ENCODE measurements at places on chromosomes 11 and 22.

DNA sequence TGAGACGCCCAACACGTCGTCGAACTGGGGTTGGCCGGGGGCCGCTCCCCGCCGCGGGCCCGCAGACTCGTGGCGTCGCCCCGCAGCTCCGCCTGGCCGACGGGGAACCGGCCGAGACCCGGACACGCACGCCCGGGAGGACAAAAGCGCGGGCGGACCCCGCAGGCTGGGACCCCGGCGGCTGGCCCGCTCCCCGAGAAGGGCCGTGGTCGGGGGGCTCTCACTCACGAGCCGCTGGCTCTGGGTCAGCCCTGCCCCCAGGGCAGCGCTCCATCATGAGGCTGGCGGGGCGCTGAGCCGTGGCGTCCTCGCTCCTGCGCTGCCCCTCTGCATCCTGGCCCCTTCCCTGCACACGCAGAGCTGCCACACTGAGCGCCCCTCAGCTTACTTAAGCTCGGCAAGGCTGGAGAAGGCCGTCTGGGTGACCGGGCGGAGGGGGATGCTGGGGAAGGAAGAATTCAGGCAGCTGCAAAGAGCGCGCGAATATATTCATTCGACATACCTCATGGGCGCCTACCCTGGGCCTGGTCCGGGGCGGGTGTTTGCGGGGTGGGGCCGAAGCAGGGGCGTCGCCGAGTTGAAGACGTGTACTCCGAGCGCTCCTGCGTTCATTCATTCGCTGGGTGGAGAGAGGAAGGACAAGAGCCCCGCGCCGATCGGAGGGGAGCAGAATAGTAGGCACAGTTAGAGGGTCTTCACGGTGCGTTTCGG, 579 bp upstream of the CYB5R2 start:
- DNase-seq = no peak

GRCh38 chr22:49203859-49204598, 623.6 kb downstream of the BRD1 start:
- DNase-seq = peak; percentile 64

GRCh38 chr11:113663567-113663966, 42.5 kb downstream of the TMPRSS5 start:
- no peak for DNase-seq

DNA sequence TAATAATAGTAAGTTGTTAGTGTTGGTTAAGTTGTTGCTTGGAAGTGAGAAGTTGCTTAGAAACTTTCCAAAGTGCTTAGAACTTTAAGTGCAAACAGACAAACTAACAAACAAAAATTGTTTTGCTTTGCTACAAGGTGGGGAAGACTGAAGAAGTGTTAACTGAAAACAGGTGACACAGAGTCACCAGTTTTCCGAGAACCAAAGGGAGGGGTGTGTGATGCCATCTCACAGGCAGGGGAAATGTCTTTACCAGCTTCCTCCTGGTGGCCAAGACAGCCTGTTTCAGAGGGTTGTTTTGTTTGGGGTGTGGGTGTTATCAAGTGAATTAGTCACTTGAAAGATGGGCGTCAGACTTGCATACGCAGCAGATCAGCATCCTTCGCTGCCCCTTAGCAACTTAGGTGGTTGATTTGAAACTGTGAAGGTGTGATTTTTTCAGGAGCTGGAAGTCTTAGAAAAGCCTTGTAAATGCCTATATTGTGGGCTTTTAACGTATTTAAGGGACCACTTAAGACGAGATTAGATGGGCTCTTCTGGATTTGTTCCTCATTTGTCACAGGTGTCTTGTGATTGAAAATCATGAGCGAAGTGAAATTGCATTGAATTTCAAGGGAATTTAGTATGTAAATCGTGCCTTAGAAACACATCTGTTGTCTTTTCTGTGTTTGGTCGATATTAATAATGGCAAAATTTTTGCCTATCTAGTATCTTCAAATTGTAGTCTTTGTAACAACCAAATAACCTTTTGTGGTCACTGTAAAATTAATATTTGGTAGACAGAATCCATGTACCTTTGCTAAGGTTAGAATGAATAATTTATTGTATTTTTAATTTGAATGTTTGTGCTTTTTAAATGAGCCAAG, 2.7 kb downstream of the NEAT1 start:
- DNase-seq = peak; percentile 85

GRCh38 chr11:57772562-57772961, 11.0 kb downstream of the CTNND1 start:
- no peak for DNase-seq

GRCh38 chr11:24755260-24755839, 258.5 kb downstream of the LUZP2 start:
- no peak for DNase-seq

DNA sequence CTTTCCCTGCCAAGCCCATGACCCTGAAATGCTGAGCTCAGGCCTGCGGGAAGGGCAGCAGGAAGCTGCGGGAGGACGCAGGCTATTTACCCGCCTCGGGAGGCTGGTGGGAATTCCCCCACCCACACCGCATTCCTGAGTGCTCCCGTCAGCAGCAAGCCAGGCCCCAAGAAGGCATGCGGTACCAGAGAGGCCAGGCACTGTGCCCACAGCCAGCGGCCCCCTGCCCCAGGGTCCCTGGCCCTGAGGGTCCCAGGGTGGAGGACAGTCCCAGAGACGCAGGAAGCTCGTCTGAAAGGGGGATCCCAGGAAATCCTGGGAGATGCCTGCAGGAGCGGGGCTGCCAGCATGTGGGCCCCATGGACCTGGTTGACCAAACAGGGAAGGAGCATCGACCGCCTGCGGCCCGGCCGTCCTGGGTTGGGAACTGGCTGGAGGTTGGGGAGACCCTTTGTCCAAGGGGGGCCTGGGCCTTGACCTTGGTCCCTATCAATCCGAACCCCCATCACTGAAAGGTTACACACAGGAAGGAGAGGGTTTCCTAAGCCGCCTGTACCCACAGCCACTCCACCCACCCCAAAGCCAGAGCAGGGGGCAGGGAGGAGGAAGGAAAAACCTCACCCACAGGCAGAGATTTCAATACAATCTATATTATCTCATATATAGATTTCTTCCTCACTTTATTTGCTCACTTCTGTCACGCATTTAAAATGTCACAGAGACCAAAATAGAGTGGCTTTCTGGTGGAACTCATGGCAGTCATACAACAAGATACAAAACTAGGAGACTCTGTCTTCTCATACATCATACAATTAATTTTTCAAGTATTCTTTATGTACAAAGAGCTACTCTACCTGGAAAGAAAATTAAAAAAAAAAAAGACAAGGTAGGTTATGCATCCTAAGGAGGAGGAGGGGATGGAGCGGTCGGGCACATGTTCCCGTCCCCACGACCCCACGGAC, 17.1 kb downstream of the MAFF start:
- no peak for DNase-seq

DNA sequence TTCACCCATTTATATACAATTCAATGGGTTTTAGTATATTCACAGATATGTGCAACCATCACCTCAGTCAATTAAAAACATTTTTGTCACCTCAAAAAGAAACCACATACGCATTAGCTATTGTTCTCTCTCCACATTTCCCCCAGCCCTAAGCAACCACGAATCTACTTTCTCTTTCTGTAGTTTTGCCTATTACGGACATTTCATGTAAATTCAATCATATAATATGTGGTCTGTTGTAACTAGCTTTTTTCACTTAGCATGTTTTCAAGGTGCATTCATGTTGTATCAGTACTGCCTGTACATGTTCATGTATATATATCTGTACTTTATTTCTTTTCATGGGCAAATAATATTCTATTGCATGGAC, 104.7 kb upstream of the RRM1 start:
- DNase-seq = no peak

DNA sequence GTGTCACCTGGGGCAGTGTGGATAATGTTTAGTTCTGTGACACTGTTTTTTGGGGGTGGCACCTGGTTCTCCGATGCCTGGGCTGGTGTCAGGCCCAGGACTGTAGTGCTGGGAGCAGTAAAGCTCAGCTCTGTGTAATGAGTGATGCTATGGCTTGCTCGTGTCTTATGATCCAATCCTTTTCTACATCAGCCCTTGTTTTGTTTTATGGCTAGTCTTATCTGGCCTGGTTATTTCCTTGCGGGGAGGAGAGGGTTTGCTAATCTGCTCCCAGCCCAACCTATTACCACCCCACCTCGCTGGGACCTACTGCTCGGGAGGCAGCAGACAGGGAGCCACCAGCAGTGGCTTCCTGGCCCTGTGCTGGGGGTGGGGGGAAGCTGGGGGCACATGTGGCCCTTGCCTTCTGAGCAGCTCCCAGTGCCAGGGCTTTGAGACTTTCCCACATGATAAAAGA, 35.0 kb upstream of the TPBGL start:
- no peak for DNase-seq

DNA sequence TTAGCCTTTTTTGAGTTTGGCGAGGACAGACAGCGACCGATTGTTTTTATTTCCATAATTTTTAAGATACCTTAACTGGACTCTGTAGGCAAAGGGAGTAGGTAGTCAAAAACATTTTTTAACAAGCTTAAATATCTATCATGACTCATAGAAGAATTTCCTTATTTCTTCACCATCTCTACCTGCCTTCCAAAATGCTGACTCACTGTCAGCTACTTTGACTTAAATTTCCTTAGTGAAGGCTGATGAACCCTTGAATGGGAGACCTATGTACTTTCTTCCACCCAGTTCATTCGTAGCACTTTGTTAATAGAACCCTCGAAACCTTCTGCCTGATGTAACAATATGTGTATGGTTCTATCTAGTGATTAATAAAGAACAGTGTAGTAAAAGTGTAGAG, 1.1 kb upstream of the MTMR2 start:
- no peak for DNase-seq

DNA sequence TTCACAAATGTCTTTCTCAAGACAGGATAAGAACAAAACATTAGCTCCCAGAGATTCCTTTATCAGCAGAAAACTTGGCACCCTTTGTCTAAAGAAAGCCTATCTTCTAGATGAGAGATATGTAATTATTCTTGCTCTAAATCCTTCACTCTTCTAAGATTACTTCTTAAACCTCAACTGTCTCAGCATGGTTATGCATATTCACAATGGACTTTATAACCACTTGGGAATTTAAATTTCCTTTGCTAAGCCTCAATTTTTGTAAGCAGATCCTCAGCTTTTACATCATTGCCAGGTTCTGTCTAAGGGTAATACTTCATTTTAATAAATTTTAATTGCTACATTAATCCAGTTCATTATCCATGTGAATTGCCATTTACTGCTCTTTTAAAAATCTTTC, 433.6 kb upstream of the DDI1 start:
- DNase-seq = no peak

DNA sequence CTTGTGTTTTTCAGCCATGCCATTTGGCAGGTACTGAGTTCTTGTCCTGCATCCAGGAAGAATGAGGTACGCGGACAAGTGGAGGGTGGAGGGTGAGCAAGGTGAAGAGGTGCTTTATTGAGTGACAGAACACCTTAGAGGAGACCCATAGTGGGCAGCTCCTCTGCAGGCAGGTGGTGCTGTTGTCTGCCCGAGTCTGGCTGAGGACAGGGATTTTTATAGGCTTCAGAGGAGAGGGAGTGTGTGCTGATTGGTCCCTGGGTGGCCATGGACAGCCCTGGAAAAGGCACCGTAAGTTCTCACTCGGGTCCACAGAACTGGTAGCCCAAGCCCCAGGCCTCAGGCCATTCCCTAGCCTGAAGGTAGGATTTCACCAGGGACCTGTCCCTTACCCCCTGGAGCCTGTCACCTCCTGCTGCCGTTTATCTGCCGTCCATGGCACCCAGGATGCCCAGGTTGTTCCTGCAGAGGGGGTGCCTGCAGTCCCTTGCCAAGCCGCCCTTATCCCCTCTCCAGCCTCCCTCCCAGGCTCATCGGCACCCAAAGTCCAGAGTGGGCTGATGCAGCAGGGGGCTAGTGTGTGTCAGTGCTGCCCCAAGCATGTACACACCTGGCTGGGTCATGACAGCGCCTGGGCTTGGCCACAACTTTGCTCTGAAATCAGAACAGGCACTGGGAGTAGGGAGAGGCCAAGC, 213.6 kb downstream of the LRRC4C start:
- DNase-seq = no peak

GRCh38 chr22:23911318-23911980, 17.3 kb downstream of the MIF start:
- DNase-seq = no peak

DNA sequence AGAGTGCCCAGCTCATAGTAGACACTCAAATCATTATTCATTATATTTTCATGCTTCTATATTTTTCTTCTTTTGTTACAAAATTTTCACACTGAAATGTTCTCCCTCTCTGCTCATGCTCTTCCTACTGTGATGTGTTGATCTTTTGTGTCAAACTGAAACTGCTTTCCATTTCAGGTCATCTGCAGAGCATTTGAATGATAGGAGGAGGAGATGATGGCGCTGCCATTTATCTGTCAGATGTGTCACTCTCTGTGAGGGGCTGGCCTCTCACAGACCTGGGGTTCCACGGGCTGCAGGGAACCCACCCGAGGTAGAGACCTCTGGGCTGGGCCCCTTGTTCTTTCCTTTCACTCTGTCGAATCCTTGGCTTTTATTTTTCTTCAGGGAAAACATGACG, 41.1 kb downstream of the OR10A6 start:
- no peak for DNase-seq

- no peak for DNase-seq
These were observed 109.9 kb downstream of the MICAL2 start for GRCh38 chr11:12220305-12220704.

DNA sequence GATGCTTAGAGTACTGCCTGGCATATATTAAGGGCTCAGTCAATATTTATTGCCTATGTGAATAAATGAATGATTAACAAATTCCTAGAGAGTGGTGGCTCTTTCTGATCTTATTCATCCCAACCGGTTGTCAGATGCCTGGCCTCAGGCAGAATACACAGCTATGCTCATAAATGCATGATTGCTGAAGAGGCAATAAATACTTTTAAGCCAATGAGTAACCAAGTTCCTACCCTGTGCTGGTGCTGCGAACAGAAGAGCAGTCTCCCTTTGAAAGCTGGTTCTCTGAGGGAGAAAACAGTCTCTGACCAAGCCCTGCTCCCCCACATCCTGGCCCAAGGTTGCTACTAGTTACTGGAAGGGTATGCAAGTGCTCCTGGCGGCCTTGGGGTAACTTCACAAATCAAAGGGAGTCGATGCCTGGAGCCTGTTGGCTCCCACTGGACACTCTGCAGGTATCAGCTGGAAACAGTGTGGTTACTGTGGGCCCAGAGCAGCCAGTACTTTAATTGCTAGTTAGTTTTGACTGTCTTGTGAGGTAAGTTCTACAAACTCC, 2.8 kb downstream of the USH1C start:
- DNase-seq = peak; percentile 42

DNA sequence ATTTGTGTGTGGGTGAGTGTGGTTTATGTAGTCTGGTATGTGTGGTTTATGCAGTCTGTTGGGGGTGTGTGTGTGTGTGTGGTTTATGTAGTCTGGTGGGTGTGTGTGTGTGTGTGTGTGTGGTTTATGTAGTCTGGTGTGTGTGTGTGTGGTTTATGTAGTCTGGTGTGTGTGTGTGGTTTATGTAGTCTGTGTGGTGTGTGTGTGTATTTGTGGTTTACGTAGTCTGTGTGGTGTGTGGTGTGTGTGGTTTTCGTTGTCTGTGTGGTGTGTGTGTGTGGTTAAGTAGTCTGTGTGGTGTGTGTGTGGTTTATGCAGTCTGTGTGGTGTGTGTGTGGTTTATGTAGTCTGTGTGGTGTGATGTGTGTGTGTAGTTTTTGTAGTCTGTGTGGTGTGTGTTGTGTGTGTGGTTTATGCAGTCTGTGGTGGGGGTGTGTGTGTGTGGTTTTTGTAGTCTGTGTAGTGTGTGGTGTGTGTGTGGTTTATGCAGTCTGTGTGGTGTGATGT, 26.2 kb upstream of the PARVG start:
- DNase-seq = no peak

Data from spleen (tissue), 13 donors.